ENCODE measurements at places on chromosomes 6 and 20.

- no peak for DNase-seq
These were observed 5.5 kb upstream of the SOX4 start for GRCh38 chr6:21587961-21588480.

GRCh38 chr6:31568537-31568961 lies 3.5 kb upstream of the LTA start:
- DNase-seq: no peak

DNA sequence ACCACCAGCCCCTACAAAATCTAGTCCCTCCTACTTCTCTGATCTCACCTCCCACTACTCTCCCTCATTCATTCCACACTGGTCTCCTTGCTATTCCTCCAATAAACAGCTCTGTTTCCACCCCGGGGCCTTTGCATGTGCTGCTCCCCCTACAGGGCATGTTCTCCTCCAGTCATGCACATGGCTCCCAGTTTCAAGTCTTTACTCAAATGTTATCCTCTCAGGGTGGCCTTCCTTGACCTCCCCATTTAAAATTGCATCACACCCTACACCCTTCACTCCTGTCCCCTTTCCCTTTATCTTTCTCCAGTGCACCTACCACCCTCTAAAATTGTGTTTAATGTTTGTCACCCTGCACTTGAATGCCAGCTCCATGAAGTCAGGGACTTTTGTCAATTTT lies 174.5 kb downstream of the MRPL14 start:
- no peak for DNase-seq

DNA sequence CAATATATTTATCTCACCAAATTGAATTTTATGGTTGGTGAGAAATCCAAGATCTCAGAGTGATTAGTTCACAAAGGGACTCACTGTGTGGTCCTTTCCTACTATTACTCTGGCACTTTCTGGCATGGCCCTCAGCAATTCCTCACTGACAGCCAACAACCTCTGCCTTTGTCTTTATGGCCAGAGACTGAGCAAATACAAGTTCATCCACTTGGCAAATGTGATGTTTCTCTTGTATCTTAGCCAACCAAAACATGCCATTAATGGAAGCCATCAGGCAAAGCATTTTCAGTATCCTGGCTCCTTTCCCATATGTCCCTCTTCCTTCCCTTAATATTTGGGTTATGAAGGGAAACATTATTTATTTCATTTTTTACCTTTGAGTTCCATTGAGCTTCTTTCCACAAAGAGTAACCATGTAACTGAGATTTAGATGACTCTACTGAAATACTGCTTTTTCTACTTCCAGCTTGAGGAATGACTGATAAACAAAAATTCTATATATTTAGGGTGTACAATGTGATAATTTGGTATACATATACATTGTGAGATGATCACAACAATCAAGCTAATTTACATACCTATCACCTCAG lies 30.8 kb upstream of the SMLR1 start:
- no peak for DNase-seq

DNA sequence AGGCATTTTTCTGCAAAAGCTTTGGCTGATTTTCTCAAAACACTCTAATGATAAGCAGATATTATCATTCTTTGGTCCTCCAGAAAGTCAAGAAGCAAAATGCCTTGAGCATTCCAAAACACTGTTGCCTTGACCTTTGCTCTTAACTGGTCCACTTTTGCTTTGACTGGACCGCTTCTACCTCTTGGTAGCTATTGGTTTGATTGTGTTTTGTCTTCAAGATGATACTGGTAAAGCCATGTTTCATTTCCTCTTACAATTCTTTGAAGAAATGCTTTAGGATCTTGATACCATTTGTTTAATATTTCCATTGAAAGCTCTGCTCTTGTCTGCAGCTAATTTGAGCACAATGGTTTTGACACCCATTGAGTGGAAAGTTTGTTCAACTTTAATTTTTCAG lies 35.6 kb upstream of the SDHAF4 start:
- no peak for DNase-seq

DNA sequence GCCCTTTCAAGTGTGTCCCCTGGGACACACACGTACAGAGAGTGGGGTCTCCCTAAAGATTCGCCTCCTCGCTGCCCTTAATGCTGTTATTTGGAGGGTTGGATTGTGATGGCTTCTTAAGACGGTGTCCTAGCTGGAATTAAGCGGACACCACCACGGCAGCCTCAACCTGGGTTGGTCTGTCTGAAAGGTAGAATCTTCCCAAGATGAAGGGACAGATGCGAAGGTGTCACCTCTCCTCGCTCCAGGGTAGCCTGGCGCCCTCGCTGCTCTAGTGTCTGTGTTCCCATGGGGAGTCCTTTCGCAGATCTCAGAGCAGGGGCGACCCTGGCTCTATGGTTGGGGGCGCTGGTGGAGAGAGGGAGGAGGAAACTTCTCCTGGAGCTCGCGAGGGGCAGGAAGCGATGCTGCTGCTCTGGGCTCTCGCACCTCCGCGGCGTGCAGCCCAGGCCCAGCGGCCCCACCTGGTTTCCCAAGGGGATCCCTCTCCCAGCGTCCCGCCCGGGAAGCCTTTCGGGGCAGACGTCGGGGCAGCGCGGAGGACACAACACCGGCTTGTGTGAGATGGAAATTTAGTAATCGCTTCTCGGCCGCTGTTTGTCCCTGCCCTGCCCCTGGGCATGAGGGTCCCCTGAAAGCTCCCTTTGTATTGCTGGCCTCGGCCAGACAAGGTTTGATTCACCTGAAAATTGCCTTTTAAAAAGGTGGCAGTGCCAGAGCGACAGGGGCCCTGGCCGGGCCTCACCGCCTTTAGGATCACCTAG lies 1.7 kb downstream of the RSPO3 start:
- no peak for DNase-seq
